ENCODE measurements at places on chromosomes 1 and 21.

- no peak for DNase-seq
These were observed 164.0 kb downstream of the NEK7 start for GRCh38 chr1:198320759-198321158.

- DNase-seq: no peak
These were observed 400.3 kb downstream of the LTN1 start for GRCh38 chr21:28592205-28592865.

- DNase-seq: no peak
These were observed 15.6 kb upstream of the THEM4 start for GRCh38 chr1:151924691-151925587.

GRCh38 chr1:143694085-143694484 is 277.7 kb downstream of the FAM72C start:
- no peak for DNase-seq

DNA sequence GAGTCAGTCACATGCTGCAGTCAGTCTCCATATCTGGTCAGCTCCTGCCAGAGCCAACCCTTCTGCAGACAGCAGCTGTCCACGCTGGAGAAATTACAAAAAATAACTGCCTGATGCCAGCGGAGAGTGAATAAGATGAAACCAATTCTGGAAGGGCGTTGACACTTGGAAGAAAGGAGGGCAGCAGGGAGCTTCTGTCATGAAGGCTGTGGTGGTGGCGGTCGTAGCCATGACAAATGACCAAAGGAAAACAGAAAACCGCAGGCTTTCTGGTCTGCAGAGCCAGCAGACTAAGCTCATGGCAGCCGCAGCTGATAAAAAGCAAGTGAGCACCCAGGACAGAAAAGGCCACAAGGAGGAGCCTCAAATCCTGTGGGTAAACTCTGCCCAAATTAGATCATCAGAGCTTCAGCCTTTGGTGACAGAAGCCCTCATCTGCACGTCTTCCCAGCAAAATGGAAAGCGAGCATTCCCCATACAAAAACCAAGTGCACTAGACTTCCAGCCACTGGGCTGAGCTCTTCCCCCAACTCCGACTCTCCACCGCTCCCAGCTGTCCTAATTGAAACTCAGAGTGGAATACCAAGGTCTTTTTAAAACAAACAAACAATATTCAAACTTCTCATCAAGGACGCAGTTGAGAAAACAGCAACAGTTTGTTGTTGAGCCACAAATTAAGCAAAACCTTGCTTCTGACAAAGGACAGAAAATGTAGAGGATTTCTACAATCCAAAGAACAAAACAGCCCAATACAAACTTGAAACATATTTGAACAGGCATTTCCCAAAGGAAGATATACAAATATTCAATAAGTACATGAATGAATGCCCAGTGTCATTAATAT is 28.7 kb downstream of the RSPH1 start:
- DNase-seq: no peak

- DNase-seq: no peak
These were observed 15.9 kb upstream of the POGZ start for GRCh38 chr1:151475175-151475574.

DNA sequence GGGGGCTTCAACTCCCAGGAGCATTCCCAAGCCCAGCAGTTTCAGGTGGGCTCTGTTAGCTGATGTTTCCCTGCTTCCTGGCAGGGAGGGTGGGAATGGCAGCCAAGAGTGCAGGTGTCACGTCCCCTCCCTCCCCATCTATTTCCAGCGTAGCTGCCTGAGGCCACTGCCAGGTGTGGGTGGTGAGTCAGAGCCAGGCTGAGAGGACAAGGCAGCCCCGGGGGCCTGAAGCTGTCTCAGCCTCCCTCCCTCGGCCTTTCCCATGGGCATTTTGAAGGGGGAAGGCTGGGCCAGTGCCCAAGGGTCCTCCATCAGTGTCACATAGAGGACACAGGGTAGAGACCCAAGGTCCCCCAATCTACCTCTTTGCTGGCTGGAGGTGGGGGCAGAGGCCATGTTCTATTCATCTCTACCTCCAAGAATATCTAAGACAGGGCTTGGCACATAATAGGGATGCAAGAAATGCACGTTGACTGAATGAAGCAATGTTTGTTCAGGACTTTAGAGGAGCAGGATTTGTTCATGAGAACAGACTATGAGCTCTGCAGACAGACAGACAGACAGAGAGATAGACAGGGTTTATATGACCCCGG is 34.4 kb upstream of the ID3 start:
- DNase-seq: no peak

- no peak for DNase-seq
These were observed 33.7 kb downstream of the RASAL2 start for GRCh38 chr1:178127482-178128191.
